HFFc6 (cell line): ENCODE measurements at places on chromosomes 2 and 18.
A peak's percentile ranks its signal among the peaks of the same experiment; 100 is the strongest.

DNA sequence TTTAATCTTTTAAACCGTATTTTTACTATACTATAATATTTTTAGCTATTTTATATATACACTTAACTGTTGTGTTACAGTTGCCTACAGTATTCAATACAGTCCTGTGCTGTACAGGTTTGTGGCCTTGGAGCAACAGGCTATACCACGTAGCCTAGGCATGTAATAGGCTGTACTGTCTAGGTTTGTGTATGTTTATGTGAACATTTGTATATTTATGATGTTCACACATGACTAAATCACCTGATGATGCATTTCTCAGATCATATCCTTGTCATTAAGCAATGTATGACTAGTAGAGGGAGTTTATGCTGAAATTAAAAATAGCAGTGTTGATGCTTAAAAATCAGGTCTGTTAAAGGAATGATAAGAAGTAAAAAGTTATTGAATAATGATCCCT, 92.3 kb upstream of the RANBP2 start:
- DNase-seq: no peak

DNA sequence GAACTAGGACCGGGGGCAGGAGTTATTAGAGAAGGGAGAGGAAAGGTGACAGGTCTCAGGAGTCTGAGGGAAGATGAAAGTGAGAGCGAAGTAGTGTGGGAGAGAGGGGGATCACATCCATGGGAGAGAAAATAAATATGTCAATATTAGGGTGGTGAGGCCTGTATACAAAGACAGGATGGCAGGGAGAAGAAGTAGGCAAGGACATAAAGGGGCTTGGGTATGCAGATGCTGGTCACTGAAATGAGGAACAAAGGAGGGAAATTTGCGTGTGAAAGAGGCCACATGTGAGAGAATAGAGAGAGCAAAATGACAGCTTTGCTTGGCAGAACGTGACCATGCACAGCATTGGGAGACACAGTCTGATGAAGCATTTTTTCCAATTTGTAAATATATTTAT, 13.6 kb downstream of the METAP1D start:
- DNase-seq: no peak

DNA sequence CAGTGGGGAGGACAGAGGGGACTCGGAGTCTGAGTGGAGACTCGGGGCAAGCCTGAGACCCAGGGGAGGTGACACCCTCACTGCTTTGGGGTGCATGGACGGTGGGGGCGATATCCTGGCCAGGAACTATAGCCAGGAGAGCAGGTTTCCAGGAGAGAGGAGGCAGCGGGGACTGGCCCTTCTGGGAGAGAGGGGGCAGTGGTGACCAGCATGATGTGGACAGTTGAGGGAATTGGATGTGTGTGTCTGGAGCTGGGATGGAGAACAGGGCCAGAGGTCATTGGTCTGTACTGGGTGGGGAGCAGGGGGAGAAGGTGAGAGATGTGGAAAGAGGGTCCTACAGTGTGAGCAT, 63.6 kb downstream of the ACKR3 start:
- DNase-seq: no peak

GRCh38 chr2:118148133-118148532, 59.9 kb downstream of the INSIG2 start:
- DNase-seq: no peak

GRCh38 chr2:149924028-149924427, 336.5 kb upstream of the MMADHC start:
- peak; percentile 43 for DNase-seq

DNA sequence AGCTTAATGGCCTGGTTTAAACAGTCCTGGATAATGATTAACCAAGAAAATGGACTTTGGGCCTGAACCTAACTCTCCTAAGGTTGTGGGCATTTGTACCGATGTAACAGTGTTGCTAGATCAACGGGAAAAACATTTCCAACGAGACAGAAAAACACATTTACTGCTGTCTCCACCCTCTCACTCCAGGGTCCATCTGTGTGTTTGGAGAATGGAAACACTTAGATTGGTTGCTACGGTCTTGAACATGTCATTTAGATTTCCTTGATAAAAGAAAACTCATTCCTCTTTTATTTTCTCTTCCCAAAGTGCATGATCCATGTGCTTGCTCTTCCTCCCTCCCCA, 88.0 kb downstream of the SOCS6 start:
- no peak for DNase-seq

- DNase-seq: no peak
Measured at GRCh38 chr2:88011011-88011410, 5.3 kb downstream of the RNU2-63P start.

- peak; percentile 48 for DNase-seq
Measured at GRCh38 chr2:26298638-26299393, 47.1 kb upstream of the SELENOI start.

DNA sequence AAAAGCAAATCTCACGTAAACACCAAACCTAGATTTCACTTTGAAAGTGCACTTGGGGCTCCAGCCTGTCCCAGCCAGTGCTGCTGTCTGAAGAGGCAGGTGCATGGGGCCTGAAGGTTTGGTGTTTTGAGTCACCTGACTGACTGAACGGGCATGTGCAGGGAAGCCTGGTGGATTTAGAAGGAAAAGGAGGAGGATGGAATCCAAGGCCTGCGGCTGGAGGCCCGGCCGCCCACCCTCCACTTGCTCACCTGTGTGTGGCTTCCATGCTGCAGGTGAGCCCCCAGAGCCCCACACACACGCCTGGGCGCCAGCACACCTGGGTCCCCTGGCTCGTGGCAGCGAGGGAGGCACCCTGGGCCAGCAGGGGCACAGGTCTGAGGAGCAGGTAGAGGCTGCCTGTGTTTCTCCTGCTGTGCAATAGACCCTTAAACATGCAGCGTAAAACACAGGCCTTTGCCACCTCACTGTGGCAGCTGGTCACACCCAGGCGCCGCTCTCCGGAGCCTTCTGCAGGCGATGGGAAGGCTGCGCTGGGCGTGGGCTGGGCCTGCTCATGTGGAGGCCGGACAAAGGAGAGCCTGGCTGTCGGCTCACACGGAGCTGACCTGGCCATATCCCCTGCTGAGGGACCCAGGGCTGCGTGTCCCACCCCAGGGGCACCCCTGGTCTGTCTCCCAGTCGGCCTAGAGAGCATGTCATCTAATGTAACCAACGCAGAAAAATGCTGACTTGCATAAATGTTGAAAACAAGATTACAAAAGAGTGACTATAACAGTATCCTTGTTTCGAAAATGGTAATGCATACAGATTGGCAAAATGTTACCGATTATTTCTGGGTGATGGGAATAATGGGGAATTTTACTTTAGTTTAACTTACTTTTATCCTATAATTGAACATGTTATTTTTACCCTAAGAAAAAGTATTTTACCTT, 71.3 kb downstream of the TMEM18 start:
- no peak for DNase-seq

- no peak for DNase-seq
Measured at GRCh38 chr2:70698847-70699246, 69.2 kb downstream of the ADD2 start.

- peak; percentile 77 for DNase-seq
Measured at GRCh38 chr18:8706791-8707555, 1.6 kb downstream of the MTCL1 start.

DNA sequence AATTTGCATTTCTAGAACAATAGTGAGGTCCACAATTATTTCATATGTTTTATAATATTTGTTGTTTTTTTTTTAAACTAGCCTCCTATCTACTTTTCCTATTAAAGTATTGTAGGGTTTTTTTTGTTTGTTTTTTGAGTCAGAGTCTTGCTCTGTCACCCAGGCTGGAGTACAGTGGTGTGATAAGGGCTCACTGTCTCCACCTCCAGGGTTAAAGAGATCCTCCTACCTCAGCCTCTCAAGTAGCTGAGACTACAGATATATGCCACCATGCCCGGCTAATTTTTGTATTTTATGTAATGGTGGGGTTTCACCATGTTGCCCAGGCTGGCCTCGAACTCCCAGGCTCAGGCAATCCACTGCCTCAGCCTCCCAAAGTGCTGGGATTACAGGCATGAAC, 122.5 kb downstream of the SLC39A10 start:
- DNase-seq: no peak

DNA sequence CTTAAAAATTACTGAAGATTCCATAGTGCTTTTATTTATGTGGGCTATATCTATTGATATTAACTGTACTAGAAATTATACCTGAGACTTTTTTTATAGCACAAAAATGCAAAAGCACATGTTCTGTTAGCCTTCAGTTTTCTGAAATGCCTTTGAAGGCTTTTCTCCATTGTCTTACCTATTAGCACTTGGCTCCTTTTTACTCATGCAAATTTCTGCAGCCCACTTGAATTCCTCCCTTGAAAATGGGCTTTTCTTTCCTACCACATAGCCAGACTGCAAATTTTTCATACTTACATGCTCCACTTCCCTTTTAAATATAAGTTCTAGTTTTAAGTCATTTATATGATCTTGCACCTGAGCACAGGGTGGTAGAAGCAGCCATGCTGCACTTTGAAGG, 453.0 kb upstream of the TRIB2 start:
- DNase-seq: no peak

DNA sequence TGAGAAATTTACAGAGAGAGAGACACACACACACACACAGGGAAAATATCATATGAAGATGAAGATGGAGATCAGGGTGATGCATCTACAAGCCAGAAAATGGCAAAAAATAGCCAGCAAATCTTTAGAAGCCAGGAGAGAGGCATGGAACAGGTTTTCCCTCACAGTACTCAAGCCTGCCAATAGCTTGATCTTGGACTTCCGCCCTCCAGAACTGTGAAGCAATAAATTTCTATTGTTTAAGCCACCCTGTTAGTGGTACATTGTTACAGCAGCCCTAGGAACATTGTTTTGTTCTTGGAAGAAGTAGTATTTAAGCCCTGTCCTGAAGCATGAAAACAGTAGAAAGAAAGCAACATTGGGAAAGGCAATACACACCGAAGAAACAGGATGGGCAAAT, 292.0 kb upstream of the LRP1B start:
- DNase-seq: no peak

- no peak for DNase-seq
Measured at GRCh38 chr18:78423811-78424210, 555.8 kb upstream of the SALL3 start.

DNA sequence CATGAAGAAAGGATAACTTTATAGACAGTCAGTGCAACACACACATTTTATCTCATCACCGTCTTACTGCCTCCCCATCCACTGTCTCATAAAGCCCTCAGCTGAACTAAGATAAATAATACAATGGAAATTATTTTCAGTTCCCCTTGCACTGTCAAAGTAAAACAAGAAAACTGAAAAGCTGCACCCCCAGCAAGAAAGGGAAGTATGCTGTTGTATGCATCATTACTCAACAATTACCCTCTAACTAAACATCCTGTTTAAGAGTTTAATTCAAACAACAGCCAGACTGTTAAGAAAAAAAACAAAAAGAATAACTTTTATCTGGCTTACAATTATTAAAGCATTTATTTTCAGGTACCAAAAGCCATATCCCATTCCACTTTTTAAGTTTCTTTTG, 25.0 kb downstream of the MPPE1 start:
- no peak for DNase-seq

DNA sequence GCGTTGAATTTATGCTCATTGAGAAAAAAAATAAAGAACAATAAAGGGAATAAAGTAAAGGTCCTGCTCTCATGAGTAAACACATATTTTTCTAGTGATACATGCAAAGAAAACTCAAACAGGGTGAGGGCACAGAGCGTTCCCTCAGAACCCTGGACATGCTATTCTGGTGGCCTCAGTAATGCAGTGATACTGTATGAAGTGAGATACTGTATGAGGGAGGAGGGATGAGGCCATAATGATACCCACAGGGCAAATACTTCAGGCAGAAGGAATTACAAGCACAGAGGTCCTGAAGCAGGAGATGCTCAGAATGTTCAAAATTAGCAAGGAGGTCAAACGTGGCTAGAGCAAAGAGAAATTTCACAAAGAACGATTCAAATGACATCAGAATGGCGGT, 28.4 kb upstream of the RNU4ATAC start:
- peak; percentile 78 for DNase-seq

DNA sequence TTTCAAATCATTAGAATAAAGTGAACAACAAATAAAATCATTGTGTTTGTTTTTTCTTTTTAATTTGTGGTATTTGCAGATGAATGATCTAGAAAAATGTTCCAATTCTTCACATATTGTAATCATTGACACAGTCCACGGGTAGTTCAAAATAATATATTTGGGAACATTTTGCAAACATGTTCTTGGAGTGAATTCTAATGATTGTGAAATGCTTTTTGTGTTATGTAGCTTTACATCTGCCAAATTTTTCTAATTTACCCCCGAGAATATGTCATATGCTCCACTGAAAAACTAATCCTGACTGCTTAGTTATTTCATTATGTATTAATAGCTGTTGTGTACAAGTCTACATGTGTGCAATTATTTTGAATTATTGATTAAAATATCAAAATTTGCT, 1468.4 kb upstream of the NXPH2 start:
- no peak for DNase-seq

DNA sequence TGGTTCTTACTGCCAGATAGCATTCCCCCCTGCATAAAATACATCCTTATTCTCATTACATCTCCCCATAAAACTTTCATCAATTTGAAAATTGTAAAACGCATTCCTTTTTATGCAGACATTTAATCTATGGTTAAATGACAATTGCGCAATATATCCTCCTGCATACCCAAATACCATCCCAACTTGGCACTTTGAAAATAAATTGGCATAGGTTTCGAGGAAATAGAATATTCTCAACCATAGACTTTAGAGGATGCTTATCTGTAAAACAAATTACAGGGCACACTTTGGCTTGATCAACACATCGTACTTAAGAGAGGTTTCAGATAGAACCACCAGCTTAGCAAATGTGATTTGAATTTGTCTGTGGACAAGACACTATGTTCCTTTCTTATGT, 31.0 kb upstream of the CAVIN2 start:
- no peak for DNase-seq

DNA sequence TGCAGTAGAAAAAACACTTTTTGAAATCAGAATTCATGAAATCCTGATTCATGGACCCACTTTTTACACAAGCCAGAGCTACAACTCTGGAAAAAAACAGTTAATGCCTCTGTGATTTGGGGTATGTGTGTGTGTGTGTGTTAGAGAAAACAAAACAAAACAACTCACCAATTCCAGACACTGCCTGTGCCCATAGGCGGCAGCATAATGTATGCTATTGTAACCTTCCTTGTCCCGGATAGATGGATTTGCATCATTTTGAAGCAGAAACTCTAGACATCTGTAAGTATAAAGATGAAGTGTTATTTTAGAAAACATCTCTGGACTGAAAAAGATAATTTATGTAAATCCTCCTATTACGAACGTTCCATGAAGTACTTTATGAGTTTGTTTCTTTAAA, 152.0 kb upstream of the PGAP1 start:
- DNase-seq: no peak

- DNase-seq: peak; percentile 0
Measured at GRCh38 chr18:34738175-34738894, 28.2 kb downstream of the DTNA start.

GRCh38 chr2:227301523-227301922, 23.5 kb upstream of the MFF start:
- DNase-seq: no peak

GRCh38 chr2:11123001-11123809, 32.1 kb upstream of the SLC66A3 start:
- DNase-seq: no peak

- no peak for DNase-seq
Measured at GRCh38 chr2:227643990-227644551, 22.5 kb upstream of the SCYGR5 start.
